ENCODE measurements at places on chromosomes 2 and 18. TPM values are rescaled to one million over a fixed set of nuclear protein-coding genes. Genes with fewer than 3 reads are reported as not detected.

Gene CXCR2
- 0.17 TPM for total RNA-seq

DNA sequence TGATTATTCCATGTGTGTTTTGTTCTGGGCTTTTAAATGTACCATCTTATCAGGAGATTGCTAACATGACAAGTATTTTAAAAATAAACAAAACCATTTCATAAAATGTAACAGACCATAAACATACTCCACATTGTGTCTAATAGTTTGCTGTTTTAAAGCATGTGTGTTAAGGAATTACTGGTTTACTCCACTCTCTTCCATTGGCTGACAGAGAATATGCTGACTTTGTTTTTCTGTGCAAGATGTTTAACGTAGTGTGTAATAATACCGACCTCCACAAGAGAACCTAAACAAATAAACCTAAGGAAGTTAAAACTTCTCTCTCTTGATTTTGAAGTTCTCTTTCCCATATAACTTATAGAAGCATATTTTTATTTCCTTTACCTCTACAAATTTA is 17.0 kb upstream of the TMEM18 start:
- DNase-seq, result no peak

DNA sequence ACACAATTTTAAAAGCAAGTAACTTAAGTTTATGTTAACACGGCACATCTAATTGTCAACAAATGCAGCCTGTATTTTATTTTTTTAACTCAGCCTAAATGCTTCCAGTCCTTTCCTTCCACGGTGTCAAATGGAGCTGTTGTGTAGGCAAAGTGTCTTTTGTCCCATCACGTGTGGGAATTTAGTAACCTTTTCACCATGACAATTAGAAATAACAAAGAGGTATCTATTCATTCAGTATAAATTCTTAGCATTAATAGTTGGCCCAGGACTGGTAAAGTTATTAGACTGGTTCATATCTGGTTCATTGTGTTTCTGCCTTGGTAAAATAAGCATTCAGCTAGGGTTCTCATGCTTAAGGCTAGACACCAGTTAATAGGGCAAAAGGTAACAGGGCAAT is 47.9 kb downstream of the FRZB start:
- DNase-seq, result no peak

Gene SKOR2
- not detected for total RNA-seq

DNA sequence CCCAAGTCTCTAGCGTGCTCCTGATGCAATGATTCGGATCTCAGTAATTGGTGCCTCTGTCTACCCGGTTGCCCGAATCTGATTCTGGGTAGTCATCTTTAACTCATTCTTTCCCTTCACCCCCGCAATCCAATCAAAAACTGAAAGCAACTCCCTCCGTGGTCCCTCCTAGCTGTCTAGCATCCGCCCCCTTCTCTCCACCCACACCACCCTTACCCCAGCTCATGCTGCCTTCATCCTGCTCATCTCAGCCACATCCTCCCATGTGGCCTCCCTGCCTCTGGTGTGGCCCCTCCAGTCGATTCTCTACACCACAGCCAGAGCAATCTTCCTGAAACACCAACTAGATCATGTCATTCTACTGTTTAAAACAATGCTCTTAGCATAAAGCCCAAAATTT is 62.3 kb downstream of the TTC32 start:
- DNase-seq, result no peak

Gene WDR43
- 76.5 TPM for total RNA-seq

- DNase-seq, result no peak
These were observed 621.3 kb downstream of the XIRP2 start for GRCh38 chr2:167509586-167509985.

DNA sequence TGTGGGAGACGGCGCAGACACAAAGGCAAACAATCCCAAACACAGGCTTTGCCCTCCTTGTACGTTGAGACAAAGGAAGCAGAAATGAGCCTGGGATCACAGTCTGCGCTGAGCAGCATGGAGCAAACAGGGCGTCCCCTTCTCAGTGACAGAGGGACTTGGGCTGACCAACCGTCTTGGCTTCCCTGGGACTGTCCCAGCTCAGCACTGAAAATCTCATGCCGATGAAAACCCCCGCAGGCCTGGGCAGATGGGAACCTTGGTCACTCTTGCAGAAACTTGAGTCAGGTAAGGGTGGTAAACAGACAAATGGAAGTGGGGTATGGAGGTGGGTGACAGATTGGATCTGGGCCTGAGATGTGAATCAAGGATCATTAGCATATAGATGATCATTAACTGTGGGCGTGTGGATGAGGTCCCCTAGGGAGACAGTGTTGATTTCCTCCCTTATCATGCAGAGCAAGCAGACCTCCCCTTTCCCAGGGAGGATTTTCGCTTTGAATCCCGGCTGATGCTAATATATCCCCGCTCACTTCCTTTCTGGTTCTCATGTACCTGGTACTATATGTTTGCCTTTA is 19.1 kb upstream of the SH3BP4 start:
- no peak for DNase-seq
